ENCODE measurements at places on chromosomes 12 and 14.

GRCh38 chr12:52813885-52814709 is at the start of gene KRT4:
Gene KRT4, minus strand, starts transcription at chr12:52814116. Its CDS starts 58 bp downstream, at chr12:52814058.
- no peak for DNase-seq

GRCh38 chr12:30965613-30965985 is 39.1 kb downstream of the TSPAN11 start:
- DNase-seq: no peak

DNA sequence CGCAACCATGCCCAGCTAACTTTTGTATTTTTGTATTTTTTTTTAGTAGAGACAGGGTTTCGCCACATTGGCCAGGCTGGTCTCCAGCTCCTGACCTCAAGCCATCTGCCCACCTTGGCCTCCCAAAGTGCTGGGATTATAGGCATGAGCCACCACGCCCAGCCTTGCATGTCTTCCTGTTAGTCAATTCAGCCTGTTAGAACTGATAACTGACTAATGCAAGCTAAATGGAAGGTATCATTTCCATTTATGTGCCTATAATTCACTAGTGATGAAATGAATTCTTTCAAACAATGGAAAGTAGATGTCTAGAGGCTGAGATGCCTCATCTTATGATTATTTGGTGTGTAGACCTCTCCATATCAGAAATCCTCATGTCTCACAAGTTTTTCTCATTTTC is 37.3 kb upstream of the DIP2B start:
- no peak for DNase-seq

DNA sequence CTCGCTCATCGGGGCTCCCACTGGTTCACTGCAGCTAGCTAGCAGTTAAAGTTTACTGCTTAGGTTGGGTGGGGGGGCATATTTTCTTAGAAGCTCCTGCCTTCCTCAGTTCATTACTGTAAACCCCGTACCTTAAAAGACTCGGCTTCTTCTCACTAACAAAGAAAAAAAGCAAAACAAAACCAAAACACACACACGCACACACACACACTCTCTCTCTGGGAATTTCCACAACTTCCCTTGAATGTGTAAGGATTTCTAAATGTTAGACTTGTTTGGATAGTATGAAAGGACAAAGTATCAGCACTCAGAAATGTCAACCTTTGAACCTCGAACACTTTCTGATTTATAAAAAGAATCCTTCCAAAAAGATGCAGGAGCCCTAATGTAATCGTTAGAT is 927 bp downstream of the PTHLH start:
- no peak for DNase-seq

- no peak for DNase-seq
Measured at GRCh38 chr14:102778338-102779083, 1.3 kb downstream of the TRAF3 start.

DNA sequence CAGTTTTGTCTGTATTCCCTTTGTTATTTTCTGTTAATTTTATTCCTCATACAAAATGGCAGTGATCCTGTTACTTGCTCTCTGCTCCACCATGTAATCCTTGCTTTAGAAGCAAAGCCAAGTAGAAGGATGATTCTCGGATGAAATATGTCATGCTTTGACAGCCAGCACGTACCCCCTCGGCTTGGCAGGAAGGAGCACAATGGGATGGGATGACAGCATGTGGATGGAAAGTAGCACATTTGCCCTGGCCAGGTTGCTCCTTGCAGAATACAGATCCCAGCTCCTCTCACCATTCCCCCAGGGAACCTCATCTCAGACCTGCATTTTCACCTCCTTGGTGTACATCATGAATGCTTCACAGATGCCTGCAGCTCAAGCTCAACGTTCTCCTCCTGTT is 35.1 kb upstream of the ATF1 start:
- DNase-seq: no peak

GRCh38 chr12:10652192-10652591 is 21.7 kb downstream of the STYK1 start:
- DNase-seq: no peak

Measured in GDM1 (cell line).